ENCODE measurements at places on chromosomes 5 and 9.

DNA sequence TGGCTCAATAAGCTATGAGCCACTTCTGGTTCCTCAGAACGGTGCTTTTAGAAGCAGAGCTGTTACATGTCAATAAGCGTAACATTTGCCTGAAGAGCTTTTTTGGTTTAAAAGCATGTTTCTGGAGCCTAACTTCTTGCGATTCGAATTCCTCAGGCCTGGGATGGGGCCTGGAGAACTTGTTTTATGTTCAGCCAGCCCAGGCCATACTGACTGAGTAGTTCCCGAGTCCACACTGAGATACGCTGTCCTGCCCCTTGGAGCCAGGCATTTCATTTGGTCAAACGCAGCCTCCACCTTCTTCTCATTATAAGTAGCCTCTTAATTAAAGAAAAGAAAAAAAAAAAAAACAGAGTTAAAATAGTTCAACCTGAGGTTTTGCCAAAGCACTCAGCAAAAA, 260.6 kb upstream of the ANKRD55 start:
- DNase-seq = peak; percentile 7

DNA sequence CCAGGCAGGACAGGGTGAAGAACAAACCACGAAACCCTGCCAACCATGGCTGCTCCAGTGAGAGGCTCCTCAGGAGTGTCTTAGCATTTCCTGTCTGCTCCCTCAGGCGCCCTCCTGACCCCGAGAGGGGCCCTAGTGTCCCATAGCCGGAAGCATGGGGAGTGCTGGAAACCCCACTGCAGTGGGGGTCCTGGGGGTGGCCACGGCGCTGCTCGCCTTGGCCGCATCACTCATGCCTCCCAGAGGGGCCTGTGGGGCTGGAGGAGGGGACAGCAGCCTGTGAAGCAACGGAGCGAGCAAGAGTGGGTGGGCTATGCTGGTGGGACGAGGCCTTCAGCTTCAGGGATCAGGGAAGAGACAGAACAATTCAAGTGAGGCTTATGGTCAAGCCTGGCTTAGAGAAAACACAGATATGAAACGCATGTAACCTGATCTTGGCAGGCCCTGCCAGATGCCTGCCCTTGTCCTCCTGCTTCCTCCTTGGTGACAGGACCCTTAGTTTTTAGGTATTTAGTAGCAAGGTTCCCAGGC, 219.1 kb downstream of the FANCC start:
- no peak for DNase-seq

DNA sequence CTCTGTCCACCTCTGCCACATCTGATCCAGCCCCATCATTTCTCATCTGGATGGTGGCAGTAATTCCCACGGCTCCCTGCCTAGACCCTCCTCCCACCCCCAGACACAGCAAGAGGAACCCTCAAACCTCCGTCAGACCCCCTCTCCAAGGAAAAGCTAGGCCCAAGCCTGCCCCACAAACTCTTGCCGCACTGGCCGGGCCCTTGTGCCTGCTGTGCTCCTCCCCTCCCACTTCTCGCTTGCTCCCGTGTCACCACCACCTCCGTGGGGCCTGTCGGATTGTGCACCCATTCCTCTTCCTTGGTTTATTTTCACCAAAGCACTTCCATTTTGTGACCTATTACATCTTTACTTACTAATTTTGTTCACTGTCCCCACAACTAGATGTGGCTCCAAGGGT, 14.2 kb downstream of the BARX1 start:
- no peak for DNase-seq

DNA sequence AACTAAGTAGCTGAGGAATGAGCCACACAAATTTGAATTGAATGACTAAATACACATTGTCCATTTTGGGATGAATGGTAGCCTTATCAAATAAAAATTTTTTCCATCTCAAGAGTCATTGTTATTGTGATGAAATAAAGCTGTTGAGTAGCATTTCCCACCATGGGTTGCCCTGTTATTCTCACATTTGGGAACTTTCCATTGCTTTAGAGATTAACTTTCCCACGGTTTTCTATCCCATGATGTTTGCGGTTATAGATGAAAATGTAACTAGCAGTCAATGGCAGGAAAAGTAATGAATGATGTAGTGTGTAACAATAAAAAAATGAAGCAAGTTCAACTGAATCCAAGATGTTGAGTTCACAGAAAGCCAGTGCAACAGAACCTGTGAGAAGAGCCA, 59.9 kb upstream of the PLPP1 start:
- no peak for DNase-seq

DNA sequence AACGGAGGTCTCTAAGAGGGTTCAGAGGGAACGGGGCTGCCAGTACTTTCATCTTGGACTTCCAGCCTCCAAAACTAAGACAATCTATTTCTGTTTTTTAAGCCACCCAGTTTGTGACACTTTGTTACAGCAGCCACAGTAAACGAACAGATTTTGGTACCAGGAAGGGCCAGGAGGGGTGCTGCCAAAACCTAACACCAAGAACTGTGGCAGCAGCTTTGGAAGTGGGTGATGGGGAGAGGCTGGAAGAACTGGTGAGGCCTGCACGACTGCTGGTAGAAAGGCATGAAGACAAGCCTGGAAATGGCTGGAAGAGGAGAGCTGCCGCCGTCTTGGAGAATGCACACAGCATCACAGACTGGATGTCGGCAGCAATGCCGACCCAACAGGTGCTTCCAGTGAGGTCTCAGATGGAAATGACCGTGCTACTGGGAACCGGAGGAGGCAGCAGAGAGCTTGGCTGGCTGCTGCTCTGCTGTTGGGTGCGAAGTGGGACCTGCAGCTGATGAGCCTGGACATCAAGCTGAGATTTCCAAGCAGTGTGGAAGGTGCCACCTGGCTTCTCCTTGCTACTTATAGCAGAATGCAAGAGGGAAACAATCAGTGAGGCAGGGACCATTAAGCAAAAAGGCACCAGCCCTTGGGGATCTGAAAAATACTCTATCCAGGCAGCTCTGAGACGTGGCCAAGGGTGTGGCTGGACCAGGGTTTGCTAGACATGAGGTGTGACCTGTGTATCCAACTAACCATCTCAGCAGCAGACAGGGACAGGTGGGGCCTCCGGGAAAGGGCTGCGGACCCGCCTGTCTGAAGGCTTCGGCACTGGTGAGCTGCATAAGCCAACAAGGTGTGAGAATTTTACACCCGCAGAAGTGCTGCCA, 4.7 kb upstream of the TMEM210 start:
- DNase-seq = no peak

- no peak for DNase-seq
Observed at GRCh38 chr5:68189171-68189570, 26.4 kb upstream of the PIK3R1 start.

DNA sequence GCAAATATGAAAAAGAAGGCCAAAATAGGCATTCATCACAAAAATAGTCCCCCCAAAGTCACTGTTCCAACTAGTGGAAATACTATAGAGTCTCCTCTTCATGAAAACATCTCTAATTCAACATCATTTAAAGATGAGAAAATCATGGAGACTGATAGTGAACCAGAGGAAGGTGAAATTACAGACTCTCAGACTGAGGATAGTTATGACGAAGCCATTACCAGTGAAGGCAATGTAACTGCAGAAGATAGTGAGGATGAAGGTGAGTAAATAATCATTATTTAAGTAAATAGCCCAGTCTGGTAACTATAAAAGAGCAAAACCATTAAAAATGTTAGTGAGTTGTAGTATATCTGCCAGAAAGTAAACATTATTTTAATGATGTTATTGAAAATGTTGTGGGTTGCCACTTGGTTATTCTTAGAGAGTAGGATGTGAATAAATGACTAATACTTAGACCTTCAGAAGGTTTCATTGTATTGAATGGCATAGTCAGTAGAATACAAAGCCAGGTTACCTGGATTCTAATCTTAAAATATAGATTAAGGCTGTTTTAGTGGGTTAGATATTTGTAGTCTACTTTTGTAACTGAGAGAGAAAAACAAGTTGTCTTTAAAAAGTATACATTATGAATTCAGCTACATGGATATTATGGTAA, 16.3 kb downstream of the AGGF1 start:
- no peak for DNase-seq

DNA sequence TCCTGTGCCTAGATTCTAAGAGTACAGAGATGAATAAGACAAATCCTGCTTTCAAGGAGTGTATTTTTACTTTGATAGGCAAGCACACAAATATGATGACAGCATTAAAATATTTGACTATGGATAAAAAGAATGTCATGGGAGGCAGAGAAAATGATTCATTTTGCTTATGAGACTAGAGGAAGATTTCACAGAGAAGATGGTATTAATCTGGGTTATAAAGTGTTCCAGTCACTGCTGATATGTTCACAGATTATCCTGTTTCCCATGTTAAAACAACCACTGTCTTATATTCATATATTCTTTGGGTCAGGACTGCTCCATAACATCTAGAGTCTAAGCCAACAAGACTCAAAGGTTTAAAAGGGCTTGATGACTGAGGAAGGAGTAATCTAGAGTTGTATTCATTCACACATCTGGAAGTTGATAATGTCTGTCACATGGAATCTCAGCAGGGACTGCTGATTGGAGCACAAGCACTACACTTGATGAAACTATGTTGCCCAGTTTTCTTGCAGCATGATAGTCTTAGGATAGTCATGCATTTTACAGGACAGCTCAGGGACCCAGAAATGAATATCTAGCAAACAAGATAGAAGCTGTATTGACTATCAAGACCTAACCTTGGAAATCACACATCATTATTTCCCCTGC, 79.3 kb downstream of the STARD4 start:
- no peak for DNase-seq

DNA sequence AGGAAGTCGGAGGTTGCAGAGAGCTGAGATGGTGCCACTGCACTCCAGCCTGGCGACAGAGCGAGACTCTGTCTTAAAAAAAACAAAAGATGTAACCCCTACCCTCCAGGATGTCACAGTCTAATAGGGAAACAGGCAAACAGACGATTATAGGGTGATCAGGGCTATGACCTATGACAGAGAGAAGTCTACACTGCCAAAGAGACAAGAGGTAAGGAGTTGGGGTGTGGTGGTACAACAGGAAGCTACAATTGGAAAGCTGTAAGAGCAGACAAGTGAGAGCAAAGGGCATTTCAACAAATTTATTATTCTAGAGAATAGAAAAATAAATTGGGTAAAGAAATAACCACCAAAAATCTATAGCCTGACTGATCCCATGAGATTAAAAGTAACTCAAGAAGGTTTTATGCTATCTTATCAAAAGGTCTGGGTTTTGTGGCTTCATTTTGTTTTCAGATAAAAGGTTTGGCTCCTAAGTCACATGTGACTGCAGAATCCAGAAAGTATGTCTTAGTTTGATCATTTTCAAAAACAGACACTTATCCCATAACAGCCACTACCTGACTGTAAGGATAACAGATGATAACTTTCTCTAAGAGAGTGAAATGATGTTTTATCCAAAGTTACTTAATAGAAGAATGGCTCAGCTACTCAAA, 7.3 kb downstream of the CDC26 start:
- no peak for DNase-seq

- DNase-seq = no peak
Observed at GRCh38 chr9:90024409-90024808, 419.6 kb downstream of the GADD45G start.

- DNase-seq = no peak
Observed at GRCh38 chr5:109196087-109196822, 213.5 kb downstream of the PJA2 start.

DNA sequence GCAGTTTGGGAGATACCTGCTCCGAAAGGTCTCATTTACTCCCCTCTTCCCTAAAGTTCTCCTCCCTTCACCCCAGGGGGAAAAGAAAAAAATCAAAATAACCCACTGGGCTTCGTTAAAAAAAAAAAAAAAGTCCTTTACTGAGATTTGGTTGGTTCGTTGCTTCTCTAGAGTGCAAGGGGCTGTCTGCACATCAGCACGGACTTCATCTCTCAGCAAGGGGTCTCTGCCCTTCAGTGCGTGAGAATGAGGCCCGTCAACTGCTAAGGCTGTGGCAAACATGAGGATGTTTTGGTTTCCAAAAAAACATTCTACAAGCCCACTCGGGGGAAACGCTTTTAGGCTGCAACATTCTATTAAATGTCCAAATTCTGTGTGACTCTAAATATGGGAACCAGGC, 10.0 kb downstream of the BARHL1 start:
- no peak for DNase-seq

- DNase-seq = no peak
Observed at GRCh38 chr5:154627698-154628678, 127.2 kb upstream of the LARP1 start.

GRCh38 chr9:127237801-127238200, 26.8 kb upstream of the GARNL3 start:
- DNase-seq = no peak

DNA sequence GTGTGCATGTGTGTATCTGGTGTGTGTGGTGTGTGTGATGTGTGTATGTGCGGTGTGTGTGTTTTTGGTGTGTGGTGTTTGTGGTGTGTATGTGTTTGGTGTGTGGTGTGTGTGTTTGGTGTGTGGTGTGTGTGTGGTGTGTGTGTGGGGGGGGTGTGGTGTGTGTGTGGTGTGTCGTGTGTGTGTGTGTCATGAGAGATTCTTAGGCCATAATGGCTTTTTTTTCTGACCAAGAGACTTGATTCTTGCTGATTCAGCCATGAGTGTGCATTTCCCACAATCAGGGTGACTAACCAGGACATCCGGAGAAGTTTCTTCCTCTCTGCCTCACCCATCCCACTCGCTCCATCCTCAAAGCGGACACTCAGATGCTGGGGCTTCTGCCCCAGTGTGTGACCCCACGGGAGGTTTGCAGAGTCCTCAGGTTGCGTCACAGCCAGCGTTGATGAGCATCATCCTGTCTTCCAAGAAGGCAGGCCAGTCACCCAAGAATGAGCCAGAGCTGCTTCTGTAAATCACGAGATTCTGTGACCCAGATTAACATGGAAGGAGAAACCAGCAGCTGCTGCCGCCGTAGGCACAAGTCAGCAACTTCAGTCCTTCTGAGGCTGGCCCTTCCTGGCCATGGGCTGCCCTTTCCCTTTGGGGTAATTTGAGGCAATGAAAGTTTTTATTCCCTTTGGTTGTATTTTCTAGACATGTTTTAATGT, 12.5 kb upstream of the CTSL start:
- DNase-seq = no peak

DNA sequence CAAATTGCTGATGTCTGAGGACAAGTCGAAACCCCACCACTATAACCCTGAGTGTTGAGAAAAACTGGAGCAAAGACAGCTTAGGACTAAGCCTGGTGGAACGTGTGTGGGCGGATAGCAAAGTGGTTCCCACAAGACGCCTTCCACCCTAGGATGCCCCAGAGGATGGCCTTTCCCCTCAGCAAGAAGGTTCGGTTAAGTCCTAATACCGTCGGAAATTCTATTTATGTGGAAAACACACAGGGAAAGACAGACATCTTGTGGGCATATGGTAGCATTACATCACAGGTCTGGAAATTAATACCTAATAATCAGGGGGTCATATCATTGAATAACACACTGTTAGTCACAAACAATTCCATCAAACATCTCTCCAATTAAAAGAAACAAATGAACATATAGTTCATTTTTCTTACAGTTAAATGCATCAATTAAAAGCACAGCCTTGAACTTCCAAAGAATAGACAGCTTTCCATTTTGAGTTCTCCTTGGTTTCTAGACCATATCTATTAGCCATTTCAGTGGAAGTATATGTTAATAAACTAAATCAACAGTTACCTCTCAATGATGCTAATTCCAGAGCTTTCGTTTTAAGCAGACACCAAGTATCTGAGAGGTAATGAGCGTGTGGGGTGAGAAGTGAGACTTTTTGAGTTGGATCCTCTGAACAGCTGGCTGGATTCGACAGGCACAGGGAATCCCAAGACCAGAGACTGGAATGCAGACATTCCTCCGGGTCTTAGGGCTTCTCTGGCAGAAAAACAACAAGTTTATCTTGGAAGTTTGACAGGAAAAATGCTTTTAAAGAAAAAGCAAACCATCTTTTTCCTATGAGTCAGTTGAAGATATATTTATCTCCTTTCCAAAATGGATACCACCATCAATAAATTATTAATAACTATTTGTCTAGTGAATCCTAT, 2.9 kb upstream of the ICE1 start:
- DNase-seq = no peak

GRCh38 chr9:134495881-134496412, 145.7 kb upstream of the COL5A1 start:
- DNase-seq = no peak
